ENCODE measurements at places on chromosomes 3 and 15.
A peak's percentile ranks its signal among the peaks of the same experiment; 100 is the strongest.

- DNase-seq = no peak
Observed at GRCh38 chr3:117226932-117227331, 517.4 kb downstream of the TUSC7 start.

DNA sequence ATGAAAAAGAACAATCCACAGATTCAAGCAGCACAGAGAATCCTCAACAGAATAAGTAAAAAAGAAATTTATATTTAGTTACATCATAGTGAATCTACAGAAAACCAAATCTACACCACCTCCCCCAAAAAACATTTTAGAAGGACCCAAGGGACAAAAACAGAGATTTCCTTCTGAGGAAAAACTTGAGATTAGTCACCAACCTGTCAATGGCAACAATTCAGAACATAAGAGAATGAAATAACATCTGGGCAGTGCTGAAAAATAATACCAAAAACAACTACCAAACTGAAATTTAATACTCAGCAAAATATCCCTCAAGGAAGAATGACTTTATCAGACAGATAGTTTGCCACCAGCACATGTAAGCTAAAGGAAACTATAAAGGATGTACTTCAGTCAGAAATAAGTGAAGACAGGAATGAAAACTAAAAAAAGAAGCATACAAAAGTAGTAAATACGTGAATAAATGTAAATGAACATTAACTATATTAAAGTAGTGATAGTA lies 260.7 kb downstream of the ULK4 start:
- no peak for DNase-seq

- no peak for DNase-seq
Observed at GRCh38 chr3:68664276-68664675, 268.1 kb downstream of the TAFA4 start.

DNA sequence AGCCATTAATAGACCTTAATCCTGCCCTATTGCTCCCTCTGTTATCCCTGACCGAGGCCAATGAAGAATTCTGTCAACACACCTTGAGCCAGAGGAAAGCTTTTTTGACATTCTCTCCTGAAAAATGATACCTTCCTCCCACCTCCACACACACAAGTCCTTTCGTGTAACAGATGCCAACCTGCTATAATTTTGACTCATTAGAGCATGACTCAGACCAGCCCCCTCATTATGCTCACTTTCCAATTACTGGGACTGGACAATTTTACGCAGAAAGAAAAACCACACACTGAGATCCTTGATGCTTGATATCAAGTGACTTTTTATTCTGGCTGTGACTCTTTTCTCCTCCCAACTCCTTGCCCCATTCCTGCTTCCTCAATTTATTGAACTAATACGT lies 50.9 kb downstream of the LSAMP start:
- no peak for DNase-seq

- DNase-seq = no peak
Observed at GRCh38 chr3:66411474-66411873, 89.3 kb downstream of the LRIG1 start.

GRCh38 chr3:195908694-195909581 lies 587 bp upstream of the TNK2 start:
- peak; percentile 19 for DNase-seq

DNA sequence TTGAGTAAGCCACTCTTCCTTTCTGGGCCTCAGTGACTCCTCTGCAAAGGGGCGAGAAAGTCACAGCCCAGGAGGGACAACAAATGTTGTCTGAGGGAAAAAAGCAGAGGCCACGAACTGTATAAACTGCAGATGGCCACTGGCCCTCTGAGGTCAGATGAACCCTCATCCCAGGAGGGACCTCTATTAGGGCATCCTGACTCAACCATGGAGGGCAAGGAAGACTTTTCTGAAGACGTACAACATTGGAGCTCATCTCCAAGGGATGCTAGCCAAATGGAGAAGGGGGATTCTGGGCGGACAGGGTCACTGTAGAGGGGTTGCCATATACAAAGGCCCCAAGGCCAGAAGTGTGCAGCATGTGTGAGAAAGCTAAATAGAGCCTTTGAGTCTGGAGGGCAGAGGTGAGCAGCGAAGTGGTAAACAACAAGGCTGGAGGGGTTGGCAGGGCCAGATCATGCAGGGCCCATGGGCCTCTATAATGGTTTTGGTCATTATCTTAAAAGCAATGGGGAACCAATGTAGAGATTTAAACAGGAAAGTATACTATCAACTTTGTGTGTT lies 16.7 kb downstream of the GRAMD2A start:
- no peak for DNase-seq

GRCh38 chr3:187066228-187066995 lies 72.9 kb downstream of the RPL39L start:
- DNase-seq = peak; percentile 54

DNA sequence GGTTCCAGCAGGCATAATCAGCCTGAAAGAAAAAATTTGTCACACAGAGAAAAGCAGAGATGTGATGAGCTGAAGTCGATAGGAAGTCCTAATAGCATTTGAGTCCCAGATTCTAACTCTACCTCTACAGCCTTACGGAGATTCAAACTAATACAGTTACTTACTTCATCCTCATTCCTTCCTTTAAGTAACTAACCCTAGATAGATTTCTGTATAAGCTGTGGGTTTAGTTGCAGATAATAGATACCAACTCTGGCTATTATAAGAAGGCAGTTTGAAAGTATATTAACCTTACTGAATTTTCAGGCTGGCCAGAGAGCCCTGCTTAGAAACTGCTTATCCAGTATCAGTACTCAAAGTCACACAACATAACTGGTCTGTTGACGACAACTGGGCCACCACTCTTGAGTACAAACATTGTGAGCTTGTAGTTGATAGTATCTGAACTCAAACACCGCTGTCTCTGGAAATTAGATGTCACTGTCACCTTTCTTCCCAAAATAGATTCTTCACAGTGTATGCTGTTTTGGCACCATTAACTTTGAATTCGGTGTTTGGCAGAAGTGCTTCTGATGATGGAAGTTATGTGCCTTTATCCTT lies 484.3 kb downstream of the DIPK2A start:
- DNase-seq = no peak

DNA sequence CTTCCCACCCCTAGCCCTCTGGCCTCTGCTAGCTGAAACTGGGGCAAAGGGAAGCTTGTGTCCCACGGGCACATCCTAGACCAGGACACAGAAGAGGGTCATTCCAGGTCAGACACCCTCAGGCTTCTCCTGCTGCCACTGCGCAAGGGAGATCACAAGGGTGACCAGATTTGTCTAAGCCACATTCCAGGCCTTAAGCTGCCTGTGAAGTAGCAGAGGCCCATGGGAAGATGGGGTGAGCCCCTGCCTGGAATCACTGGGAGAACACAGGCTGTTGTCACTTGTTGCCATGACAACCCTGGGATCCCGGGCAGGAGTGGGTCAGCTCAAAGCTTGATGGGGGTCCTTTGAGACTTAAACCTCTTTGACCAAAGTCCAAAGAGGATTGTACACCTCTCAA lies 10.8 kb downstream of the STRA6 start:
- no peak for DNase-seq

GRCh38 chr15:82854554-82854953 lies 45.1 kb downstream of the WHAMM start:
- DNase-seq = no peak

DNA sequence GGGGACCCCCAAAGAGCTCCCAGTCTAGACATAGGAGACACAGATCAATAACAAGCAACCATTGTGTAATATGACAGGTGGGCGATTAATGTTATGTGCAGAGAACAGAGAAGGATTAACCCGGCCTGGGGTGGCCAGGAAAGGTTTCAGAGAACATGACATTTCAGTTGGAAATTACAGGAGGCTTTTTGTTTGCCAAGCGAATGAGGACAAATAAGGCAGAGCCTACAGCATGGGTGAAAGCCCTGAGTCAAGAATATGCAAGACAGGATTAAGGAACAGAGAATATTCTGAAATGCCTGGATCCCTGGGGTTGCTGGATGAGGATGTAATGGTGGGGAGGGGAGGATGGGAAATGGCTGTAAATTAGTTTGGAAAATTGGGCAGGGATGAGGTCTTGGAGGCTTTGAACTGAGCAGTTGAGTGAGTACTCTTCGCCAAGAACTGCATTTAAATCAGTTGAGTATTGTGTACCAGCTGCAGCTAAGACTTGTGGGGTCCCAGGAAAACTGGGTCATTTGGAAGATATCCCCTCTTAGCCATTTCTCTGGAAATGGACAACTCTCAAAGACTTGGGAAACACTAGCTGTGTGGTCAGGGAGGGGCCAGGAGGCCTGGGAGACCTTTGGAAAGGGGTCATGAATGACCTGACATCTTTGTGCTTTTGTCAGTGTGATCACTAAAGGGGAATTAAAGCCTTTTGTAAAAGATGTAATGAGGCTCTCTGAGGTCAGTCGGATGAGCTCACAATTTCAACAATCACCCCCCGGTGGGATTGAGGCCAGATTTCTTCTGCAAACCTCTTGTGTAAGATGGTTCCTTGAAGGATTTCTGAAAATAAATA lies 198.6 kb upstream of the NR2E3 start:
- peak; percentile 31 for DNase-seq

DNA sequence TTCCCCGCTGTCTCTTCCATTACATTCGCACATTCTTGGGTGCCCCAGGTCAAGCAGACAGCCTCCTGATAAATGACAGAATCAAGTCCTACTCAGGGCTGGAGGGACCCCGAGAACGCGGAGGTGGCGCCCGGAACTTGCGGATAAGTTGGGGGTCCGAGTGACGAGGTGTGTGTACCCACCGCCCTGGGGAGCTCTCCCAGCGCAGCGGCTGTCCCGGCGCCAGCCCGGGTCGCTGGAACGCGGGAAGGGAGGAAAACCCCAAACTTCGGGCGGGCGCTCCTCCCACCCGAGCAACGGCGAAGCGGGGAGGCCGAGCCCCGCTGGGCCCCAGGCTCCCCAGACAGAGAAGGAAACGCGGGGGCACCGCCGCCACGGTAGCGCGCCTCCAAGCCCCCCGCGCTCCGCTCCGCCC lies 550 bp downstream of the CLN6 start:
- no peak for DNase-seq

- no peak for DNase-seq
Observed at GRCh38 chr3:163605915-163606314, 1472.4 kb downstream of the SI start.

- no peak for DNase-seq
Observed at GRCh38 chr3:68403741-68404140, 528.6 kb downstream of the TAFA4 start.

- DNase-seq = no peak
Observed at GRCh38 chr3:150385296-150386242, 22.5 kb upstream of the TSC22D2 start.

DNA sequence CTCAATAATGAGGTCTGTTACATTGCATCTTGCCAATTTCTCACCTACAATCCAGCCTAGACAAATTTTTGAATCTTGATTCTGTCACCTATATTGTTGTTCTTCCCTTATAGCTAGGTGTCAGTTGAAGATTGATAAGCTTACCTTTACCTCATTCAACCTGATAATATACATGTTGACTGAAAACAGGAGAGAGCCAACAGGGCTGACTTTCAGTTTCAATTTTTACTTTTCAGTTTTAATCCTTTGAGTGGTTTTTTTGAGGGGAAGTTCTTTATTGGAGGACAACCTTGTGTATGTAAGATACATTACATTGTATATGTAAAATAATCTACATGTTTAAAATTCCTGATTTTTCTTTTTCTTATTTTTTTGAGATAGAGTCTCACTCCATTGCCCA lies 5.8 kb downstream of the ATP13A5 start:
- DNase-seq = no peak

DNA sequence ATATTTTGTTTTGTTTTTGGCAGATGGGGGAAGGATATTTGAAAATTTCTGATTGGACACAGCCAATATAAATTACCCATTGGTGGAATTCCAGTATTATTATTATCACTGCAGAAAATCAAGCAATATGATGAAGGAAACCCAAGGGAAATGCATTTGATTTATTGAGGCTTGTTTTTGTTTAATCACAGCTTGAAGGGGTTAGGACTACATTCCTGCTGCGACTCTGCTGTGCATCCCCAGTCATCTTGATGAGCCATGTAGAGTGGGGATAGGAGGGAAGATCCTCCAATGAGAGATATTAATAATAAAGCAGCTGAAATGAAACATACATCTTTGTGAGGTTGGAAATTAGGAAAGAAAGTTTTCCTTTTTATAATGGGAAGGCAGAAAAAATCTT lies 208.6 kb downstream of the GAP43 start:
- DNase-seq = no peak

- DNase-seq = no peak
Observed at GRCh38 chr15:87080547-87080946, 1000.9 kb downstream of the AGBL1 start.

DNA sequence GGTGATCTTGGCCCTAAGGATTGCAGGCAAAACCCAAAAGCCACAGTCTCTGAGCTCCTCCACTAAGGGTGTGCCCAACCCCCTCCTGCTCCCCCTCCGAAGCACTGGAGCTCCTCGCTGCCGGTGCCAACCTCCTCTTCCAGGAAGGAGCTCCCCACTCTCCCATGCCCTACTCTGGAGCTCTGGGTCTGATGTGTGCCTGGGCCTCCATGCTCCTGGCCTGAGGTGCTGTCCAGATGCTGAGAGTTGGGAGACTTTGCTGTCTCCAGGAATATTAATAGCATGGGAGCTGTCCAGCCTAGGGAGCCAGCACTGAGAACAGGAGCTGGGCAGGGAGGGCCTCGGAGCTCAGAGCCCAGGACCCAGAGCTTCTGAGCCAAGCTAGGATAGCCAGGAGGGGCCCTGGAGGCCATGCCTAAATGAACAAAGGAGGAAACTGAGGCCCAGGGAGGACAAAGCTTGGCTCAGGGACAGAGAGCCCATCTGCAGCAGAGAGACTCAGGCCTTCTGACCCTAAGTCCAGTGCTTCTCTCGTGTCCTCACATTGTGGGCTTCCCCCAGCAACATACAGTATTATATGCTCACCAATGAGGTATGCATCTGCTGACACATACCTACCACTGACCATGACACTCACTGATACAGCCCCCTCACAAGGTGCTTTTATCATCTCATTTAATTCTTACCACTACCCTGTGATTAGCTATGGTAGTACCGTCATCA lies 36.9 kb upstream of the HERC1 start:
- peak; percentile 86 for DNase-seq

GRCh38 chr3:173644086-173645082 lies 246.8 kb downstream of the NLGN1 start:
- no peak for DNase-seq

DNA sequence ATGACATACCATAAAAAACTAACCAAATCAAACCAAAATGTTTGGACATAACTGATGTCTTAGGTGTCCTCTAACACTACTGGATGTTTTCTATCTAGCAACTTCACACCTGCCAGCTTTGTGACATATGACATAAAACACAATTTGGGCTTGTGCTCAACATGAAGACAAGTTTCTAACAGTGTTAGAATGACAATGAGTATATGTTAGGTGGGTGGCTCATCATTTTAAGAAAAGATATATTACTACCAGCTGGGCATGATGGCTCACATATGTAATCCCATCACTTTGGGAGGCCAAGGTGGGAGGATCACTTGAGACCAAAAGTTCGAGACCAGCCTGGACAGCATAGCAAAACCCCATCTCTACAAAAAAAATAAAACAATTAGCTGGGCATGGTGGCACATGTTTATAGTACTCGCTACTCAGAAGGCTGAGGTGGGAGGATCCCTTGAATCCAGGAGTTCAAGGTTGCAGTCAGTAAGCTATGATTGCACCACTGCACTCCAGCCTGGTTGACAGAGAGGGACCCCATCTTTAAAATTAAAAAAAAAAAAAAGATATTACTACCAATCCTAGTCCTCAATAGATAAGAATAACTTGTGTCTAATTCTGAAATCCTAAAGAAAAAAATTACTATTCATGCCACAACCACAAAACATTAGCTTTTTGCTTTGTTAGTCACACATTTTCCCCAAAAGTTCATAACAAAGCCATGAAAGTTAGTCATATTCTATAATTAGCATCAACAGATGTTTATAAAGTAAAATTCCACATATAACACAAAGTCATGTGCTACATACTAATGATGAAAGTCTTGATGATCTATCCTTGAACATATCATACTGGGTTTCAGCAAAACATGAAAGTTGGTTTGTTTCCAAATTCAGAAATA lies 59.9 kb downstream of the LRRFIP2 start:
- DNase-seq = peak; percentile 92

Data from amniotic epithelial cell (primary cell).